ENCODE measurements at places on chromosomes 2 and 18. TPM values are rescaled to one million over a fixed set of nuclear protein-coding genes. Genes with fewer than 3 reads are reported as not detected.

COL4A4 gene
- total RNA-seq, result 0.60 TPM

KLF7 gene
- total RNA-seq, result 5.2 TPM

ZCCHC2 gene
- 8.9 TPM for total RNA-seq

ATRAID gene
- 142 TPM for total RNA-seq

SPP2 gene
- total RNA-seq, result not detected

GPAT2 gene
- total RNA-seq, result not detected

REG1B gene
- not detected for total RNA-seq

VSNL1 gene
- total RNA-seq, result 54.5 TPM

ANKRD62 gene
- total RNA-seq, result 0.15 TPM

DNA sequence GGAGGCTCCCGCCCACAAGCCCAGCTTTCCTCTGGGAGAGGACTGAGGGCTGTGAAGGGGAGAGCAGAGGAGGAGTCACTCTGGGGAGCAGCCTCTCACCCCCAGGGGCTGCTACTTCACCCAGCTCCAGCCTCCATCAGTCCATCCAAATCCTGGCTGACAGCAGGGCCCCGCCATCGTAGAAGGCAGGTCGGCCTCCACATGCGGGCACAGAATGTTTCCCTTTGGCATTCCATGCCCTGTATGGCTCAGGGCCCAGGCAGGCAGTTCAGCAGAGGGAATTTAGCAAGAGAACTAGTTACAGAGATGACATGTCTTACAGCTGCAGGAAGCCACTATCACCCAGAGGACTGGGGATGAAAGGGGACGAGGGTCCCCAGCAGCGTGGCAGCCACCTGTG is 6.4 kb upstream of the ODC1 start:
- no peak for DNase-seq

DNA sequence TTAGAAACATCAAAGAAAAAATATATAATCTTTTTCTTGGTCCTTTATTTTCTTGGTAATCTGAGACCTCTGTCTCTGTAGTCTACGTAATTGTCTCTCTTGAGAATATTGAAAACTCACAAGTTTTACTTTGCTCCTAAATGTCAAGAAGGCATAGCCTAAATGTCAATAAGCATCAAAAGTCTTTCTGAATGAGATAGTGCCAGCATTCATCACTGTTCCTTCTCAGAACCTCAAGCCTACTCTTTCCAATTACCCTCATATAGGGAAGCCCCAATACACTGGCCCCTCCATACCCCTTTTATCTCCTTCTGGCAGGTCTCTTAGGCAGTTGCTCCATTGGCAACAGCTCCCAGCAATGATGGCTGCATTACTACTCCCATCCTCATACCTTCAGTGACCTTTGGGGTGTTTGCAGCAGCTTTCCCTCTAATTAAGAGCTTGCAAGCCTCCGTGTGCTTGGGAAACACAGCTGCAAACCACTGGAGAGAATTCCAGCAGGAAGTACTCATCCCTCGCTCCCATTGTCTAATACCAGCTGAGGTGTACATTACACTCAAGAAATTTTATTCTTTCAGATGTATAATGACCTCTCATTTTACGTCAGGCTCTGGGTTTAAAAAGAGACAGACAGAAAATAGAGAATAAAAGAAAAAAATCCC is 95.8 kb downstream of the KYNU start:
- DNase-seq, result peak; percentile 9

- DNase-seq, result no peak
These were observed 169.2 kb downstream of the TRIM43 start for GRCh38 chr2:95760806-95761525.

DNA sequence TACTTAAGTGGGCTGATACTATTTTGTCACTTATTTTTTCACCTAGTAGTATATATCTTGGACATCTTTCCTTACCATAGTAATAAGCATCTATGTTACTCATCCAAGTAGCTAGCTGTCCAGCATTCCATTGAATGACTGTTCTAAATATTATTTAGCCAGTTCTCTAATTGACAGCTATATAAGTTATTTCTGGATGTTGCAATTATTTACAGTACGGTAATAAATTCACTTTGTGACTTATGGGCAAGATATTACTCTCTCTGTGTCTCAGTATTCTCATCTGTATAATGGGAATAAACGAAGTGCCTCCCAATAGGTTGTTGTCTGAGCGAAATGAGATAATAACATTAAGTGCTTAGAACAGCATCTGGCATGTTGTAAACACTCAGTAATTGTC is 46.6 kb upstream of the AGAP1 start:
- no peak for DNase-seq

- DNase-seq, result no peak
These were observed 96.2 kb downstream of the MRPS9 start for GRCh38 chr2:105134081-105134480.

GRCh38 chr2:20494241-20494640 is 47.4 kb downstream of the RHOB start:
- no peak for DNase-seq

GRCh38 chr2:230941202-230942180 is 16.4 kb upstream of the GPR55 start:
- no peak for DNase-seq

DNA sequence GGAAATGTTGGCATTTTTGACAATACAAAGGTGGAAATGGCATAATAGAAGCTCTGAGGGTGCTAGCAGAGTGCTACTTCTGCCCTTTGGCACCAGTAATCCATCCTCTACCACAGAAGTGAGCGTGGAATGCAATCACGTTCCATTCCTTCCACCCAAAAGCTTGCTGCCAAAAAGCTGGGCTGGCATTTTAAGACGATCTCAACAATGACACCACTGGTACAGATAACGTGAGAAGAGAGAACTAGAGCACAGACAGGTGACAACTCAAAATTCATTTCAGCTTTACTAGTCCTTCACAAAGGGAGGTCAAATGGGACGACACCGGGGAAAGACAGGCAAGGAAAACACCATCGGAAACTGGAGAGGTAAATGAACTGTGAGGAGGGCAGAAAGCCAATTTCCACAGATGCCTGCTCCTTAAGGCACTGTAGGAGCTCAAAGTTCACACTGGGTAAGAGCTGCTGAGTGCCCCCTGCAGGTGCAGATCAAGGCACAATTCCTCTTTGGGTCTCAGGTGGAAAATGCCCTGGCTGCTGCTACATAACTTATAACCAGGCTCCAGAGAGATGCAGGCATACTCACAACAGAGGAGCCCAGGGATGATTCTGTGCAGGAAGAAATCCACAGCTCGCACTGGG is 50.7 kb upstream of the RNU4ATAC start:
- peak; percentile 28 for DNase-seq

- no peak for DNase-seq
These were observed 2.8 kb downstream of the CNOT11 start for GRCh38 chr2:101255501-101255900.

- DNase-seq, result no peak
These were observed 181.9 kb upstream of the DTNA start for GRCh38 chr18:34528177-34528576.

GRCh38 chr2:150598383-150598782 is 110.9 kb upstream of the RND3 start:
- no peak for DNase-seq

DNA sequence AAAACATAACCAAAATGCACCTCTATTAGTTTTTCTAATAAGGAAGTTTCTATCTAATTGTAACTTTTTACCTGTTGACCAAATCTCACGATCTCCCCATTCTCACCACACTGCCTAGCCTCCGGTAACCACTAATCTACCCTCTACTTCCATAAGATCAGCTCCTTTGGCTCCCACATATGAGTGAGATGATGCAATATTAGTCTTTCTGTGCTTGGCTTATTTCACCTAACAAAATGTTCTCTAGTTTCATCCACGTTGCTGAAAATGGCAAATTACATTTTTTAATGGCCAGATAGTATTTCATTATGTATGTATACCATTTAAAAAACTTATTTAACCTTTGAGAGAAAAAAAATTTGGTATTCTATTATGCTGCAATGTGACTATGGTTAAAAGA is 379.0 kb upstream of the NXPH2 start:
- no peak for DNase-seq

- DNase-seq, result no peak
These were observed 10.7 kb upstream of the GYPC start for GRCh38 chr2:126645211-126645618.

- no peak for DNase-seq
These were observed 169.6 kb upstream of the SIX2 start for GRCh38 chr2:45178854-45179253.

GRCh38 chr2:135124924-135125886 is 73.1 kb downstream of the RAB3GAP1 start:
- no peak for DNase-seq

DNA sequence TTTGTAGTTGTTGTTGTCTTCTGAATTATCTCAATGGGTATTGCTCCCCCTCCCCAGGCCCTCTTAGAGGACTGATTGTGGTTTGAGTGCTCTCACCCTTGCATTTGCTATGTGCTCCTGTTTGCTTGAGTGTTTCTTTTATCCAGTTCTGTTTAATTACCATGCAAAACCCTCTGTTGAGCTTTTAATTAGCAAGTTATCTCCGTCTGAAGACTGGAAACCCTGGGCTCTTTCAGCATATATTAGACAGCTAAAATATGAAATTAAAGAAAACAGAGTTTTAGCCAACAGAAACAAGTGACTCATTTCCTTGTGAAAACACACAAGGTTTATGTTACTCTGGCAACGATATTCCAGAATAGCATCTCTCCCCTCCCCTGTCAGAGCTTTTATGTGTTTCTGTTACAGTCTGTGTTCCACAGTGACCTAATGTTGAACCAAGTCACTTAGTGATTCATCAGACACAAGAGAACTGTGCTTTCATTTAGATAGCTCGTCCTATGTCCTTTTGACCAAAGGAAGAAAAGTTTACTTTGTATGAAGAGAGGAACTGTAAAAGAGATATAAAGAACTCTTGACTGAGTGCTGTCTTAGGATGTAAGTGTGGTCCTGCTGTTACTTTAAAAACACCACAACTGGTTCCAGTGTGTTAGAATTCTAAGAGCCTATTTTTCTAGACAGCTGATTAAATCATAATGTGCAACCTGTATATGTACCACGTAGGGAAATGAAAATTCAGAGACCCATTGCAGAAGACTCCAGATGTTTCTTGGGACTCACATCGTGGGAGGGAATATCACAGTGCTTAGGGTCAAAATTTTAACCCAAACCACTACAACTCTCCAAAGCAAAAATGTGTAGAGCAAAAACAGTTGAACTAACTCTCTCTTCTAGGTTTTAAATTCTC is 172.8 kb upstream of the RBMS1 start:
- DNase-seq, result no peak

DNA sequence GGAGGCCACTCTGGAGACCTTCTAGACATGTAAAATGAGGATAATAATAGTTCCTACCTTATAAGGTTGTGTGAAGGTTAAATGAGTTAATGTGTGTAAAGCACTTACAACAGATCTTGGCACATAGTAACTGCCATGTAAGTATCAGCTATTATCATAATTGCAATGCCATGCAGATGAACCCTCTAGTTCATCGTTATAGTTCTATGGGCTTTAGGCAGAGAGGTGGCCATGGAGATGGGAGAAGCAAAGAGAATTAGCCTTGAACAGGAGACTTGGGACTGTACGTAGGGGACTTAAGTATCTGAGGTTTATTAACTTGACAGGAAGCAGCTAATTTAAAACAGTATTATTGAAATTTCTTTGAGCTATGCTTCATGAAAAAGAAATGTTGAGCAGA is 151.8 kb downstream of the PIK3C3 start:
- DNase-seq, result no peak

DNA sequence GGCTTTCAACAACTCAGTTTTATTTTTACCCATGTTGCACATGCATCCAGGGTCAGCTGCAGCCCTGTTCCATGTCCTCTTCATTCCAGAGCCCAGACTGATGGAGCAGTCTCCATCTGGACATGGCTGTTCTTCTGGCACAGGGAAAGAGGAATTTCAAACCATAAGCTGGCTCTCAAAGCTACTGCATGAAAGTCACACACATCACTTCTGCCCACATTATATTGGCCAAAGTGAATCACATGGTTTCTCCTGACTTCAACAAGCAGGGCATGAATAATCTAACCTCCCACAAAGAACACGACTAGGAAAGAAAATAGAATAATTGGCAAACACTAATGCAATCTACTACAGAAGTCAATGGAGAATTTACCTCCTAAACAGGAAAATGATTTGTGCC is 94.2 kb downstream of the FTCDNL1 start:
- DNase-seq, result no peak

GRCh38 chr2:9152975-9153642 is 53.5 kb upstream of the ASAP2 start:
- DNase-seq, result no peak

DNA sequence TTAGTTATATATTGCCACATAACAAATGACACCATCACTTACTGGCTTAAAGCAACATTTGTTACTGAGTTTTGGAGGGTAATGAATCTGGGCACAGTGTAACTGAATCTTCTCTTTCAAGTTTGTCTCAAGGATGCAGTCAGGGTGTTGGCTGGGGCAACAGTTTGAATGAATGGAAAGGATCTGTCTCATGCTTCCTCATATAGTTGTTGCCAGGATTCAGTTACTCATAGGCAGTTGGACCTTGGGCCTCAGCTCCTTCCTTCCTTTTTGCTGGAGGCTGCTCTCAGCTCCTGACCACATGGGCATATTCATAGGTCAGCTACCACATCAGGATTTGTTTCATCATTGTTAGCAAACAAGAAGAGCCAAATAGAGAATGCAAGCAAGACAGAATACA is 466.1 kb upstream of the MC4R start:
- no peak for DNase-seq

- DNase-seq, result no peak
These were observed 154.0 kb downstream of the LAMA1 start for GRCh38 chr18:6963452-6964097.
